Left ventricle myocardium inferior (tissue), 1 donor: ENCODE measurements at places on chromosomes 4 and X. TPM values are rescaled to one million over a fixed set of nuclear protein-coding genes. Genes with fewer than 3 reads are reported as not detected.

- no peak for DNase-seq
Observed at GRCh38 chr4:179307297-179308136, 1865.3 kb upstream of the AGA start.

CXCL3 gene
- total RNA-seq: 0.30 TPM

GRCh38 chr4:147963839-147964238 lies 232.0 kb downstream of the ARHGAP10 start:
- no peak for DNase-seq

ADH1C gene
- total RNA-seq: 2.6 TPM

DNA sequence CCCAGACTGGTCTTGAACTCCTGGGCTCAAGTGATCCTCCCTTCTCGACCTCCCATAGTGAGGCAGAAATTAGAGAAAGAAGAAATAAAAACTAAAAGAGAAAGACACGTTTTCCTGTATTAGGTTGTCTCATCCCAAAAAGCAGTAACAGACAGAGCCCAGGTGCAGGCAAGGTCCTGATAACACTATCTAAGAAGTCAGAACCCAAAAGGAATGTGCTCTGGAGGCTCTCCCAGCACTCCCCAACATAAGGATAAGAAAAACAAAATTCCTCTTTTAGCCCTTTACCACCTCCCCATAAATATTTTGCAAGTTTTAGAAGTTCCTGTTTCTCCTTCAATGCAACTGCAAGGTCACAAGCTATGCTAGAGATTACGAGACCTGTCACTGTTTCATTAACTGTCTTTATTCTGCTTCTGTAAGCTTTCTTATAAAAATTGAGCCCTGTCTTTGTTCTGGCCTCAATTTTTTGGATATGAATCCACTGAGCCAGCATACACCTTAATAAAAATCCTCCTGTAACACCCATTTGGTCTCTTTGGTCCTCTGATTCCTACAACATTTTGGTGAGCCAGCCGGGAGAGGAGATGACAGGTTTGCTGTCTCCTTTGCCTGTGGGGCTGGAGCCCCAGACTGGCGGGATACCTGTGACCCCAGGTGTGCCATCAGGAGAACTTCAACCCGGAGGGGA lies 25.9 kb downstream of the LIAS start:
- DNase-seq: no peak

- DNase-seq: no peak
Observed at GRCh38 chr4:3729882-3730226, 36.3 kb upstream of the ADRA2C start.

DNA sequence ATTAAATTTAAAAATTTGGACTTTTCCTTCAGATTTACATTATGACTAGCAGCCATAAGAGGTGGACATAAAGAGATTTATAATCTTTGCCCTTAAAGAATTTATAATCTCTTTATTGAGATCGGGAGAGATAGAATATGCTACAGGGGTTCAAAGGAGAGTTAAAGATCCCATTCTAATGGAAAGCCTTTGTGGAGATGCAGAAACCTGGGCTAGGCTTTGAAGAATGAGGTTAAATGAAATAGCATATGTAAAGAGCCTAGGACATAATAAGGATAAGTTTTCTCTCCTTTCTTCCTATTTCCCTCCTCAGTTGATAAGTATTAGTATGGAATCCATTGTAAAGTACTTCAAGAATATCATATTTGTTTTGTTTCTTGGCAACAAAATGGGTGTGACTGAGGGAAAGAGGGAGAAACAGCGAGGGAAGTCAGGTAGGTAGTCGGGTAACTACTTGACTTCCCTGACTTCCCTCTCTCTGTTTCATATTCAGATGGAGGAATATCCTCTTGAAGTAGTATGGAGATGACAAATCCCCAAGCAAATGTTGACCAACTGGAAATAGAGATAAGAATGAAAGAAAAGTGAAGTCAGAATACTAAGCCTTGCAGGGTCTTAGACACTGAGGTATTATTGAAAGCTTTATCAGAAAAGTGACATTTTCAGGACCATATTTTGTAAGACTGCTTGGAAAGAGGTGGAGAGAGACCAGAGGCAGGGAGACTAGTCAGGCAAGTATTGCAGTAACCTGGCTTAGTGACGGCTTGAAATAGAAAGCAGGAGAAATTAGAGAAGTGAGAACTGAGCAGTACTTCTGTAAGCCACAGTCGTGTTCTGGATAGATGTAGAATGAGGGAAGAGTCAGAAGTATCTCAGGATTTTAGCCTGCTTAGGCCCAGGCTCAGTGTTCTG lies 82.9 kb downstream of the PDLIM5 start:
- no peak for DNase-seq

SPARCL1 gene
- 292 TPM for total RNA-seq

GRCh38 chr4:59060002-59060846 lies 1950.0 kb upstream of the IGFBP7 start:
- DNase-seq: no peak

GRCh38 chr4:17276776-17277175 lies 235.1 kb downstream of the QDPR start:
- DNase-seq: peak; percentile 33

FAM47E gene
- 3.0 TPM for total RNA-seq

DNA sequence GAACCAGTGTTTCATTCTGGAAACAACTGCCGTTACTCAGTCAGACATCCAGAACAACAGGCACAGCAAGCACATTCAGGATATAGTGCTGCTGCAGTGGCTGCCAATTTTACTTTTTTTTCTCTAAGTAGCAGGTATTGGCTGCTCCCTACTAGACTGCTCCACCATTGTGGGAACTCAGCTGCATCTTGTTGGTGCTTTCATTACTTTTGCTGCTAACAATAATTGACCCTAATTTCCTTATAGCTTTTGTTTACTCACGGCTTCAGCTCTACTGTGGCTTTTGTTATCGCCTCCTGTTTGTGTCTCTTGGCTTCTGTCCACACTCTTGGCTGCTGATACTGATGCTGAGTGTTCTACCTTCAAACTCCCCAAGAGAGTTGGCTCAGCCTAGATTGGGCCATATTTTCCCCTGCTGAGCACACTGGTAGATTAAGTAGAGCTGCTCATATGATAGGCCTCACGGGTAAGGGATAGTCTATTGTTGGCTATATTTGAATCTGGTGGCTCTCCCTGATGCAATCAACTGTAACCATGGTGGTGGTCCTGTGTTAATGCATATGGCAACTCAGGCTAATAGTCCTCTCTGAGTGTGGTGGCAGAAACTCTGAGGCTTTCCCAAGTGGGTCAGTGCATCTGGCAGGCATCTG lies 44.5 kb upstream of the IL2 start:
- DNase-seq: no peak

RPS6KA6 gene
- total RNA-seq: 0.41 TPM

- no peak for DNase-seq
Observed at GRCh38 chr4:105741548-105741947, 33.0 kb downstream of the GSTCD start.

GRCh38 chr4:723751-724530 lies 18.3 kb downstream of the PCGF3 start:
- DNase-seq: no peak

DNA sequence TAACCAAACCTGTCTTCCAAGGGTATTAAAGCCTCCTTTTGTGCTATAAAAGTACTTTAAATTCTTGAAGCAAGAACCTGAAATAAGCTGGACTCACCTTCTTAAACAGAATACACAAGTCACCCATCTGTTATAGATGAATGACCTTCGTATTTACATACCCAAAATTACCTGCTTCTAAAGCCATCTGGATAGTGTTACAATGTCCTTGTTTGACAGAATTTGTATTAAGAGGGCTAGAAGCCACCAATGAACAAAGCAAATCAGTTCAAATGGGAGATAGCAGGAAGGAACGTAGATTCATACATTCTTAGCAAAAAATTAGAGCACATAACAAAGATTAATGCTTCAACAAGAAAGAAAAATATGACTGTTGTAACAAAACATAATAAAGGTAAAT lies 33.7 kb upstream of the CCSER1 start:
- DNase-seq: no peak

DNA sequence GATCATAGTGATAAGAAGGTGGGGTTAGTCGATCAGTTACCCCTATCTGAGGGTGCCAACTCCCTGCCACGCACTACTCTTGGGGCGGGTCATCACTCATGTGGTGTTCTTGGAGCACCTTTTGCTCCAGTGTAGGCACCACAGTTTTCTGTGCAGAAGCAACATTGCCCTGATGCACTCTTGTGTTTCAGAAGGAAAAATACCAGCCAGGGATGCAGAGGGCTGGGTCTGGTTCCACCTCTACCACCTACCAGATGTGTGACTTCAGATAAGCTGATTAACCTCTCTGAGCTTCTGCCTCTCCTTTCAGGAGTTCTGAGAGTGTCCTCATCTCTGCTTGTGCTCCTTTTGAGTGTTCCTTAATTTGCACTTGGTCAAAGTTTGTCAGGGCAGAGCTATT lies 29.9 kb upstream of the PROM1 start:
- no peak for DNase-seq

PAGE5 gene
- not detected for total RNA-seq

IL13RA2 gene
- total RNA-seq: not detected

- no peak for DNase-seq
Observed at GRCh38 chr4:37762294-37762990, 64.0 kb upstream of the PGM2 start.

- no peak for DNase-seq
Observed at GRCh38 chr4:31408121-31408520, 688.0 kb downstream of the PCDH7 start.

FRMD7 gene
- total RNA-seq: 0.14 TPM

DNA sequence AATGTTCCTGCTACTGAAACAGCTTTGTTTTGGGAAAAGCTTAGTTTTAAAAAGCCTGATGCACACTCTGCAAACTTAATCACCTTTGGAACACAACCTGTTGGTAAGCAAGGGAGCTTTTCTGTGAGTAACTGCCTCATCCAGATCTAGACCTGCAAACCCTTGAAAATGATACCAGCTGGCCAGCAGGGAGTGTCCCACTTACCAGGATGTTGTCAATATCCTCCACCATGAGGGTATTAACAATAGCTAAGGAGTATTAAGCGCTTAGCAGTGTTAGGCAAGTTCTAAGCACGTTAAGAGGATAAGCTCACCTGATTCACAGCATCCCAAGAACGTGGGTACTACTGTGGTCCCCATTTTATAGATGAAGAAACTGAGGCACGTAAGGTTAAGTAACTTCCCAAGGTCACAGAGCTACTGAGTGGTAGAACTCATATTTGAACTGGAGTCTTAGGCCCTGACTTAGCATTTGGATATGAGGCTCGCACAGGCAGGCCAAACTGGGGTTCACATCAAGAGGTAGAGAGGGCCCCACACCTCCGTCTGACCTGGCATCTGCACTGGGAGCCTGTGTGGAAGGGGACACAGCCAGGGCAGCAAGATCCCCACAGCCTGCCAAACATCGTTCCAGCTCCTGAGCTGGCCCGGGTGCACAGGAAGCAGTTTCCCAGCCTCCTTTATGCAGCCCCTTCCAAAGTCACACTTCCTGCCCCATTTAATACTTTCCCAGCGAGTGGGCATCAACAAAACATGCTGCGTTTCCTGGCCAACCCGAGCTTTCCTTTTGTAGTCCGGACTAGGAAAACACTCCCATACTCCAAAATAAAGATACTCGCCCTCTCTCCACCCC lies 32.7 kb downstream of the IRF2 start:
- no peak for DNase-seq

- DNase-seq: no peak
Observed at GRCh38 chr4:140529434-140529833, 5.5 kb downstream of the ELMOD2 start.

HDX gene
- 2.0 TPM for total RNA-seq

DNA sequence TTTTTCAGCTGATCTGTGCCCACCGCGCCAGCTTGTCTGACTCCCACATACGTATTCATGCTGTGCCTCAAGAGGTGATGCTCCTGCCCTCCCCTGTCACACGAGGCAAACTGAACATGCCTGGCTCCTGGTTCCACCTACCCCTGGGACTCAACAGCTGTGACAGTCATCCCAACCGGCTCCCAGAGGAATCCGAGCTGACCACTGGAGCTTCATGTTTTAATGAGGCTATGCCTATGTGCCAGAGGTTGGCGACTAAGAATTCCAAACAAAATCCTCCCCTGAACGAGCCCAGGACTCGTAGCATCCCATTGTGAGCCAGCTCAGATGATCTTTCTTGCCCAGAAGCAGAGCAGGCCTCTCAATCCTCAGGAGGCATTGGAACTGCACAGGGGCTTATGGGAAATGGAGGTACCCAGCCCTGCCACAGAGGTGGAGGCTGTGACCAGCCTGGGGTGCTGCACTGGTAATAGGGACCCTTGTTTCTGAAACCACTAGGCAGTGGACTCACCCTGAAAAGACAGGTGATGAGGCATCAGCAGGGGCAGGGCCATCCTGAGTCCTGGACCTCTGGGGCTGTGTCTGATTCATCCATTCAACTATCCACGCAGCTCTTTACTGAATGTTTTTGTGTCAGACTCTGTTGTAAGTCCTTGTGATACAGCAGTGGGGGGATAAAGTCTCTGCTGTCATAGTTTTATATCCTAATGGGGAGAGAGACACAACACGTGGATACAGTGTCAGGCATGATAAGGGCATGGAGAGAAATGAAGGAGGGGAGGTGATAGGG lies 325.0 kb downstream of the EVC2 start:
- no peak for DNase-seq

P2RY4 gene
- total RNA-seq: not detected

GRCh38 chr4:137378393-137378792 lies 153.9 kb downstream of the PCDH18 start:
- DNase-seq: no peak

- DNase-seq: no peak
Observed at GRCh38 chrX:108224727-108225621, 133.4 kb downstream of the ATG4A start.

CTPS2 gene
- total RNA-seq: 4.9 TPM

HTATSF1 gene
- 63.6 TPM for total RNA-seq

EDA gene
- 7.3 TPM for total RNA-seq
